ENCODE measurements at places on chromosomes 2 and 18.
A peak's percentile ranks its signal among the peaks of the same experiment; 100 is the strongest.

DNA sequence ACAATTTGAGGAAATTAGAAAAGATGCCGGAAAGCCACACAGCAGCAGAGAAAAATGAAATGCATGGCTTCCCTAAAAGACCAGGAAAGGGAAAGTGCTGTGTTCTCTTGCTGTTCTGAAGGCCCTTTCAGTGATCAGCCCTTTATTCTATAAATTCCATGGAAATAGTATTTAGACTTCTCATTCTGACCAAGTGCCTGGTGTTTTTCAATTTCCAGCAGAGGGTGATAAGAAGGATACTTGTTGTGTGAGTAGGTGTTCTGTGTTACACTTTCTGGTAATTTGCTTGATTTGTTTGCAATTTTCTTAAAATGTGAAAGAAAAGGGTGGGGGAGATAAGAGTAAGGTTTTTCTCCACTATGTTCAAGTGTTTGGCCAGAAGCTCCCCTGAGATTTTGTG, 504.5 kb downstream of the IRS1 start:
- DNase-seq = no peak

DNA sequence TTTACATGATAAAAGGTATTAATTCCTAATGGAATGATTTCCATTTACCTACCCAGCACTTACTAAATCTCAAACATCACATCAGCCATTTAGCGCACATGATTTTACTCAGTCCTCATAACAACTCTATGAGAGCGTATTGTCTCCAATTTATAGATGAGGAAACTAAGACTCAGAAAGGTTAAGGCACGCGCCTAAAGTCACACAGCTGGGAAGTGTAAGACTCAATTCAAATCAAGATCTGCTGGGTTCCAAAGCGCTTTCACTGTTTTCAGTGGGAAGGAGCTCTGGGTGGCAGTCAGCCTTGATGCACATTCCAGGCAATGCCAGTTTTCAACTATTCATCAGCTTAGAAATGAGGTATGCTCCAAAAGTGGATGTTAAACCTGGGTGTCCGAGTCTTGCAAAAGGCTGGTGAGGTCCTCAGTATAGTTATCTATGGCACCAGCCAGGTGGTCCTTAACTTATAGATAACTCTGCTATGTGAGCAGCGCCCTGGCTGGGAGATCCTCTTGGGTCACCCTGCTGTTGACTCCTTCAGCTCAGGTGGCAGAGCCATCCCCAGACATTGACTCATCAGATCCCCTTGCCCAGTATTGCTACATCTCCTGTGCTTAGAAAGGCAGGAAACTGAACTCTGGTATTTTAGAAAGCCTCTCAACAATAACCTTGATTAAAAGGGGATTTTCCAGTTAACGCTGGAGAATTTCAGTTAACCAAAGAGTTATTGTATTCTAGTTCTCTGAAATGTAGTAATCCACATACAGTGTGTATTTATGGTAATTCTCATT, 47.1 kb downstream of the SLC4A1AP start:
- DNase-seq = no peak

DNA sequence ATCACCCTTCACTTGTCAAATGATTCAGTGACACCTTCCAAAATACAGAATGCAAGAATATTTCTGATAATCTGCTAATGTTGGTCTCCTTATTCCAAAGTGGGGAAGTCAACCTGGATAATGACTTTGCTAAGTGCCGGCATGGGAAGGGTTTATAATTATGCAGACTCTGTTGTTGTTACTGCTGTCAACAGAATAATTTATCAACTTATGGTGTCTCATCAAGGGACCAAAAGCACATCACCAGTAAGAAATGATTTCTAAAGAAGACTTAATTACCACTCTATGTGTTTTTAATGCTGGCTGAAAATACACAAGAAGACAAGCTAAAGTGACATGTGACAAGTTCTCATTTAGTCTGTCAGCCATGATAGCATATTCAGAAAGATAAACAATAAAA, 115.6 kb upstream of the TMEM200C start:
- no peak for DNase-seq

DNA sequence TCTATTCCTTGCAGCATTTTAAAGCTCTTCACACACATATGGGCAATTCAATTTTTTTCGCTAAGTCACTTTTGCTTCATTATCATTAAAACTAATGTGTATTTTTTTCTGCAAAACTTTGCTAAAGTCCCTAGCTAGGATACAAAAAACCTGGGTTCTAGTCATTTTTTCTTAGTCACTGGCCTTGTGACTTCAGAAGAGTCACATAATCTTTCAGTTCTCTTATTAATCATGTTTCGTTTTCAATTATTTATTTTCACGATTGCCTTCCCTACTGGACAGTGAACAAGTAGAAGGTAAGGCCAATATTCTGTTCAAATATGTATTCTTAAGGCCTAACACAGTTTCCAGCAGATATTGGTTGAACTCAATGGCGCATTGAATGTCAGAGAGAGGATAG, 60.9 kb upstream of the CYRIA start:
- DNase-seq = no peak

GRCh38 chr2:52414561-52415295, 1352.9 kb upstream of the CHAC2 start:
- no peak for DNase-seq

- peak; percentile 25 for DNase-seq
These were observed 13.8 kb downstream of the ZNF512 start for GRCh38 chr2:27596627-27597026.

DNA sequence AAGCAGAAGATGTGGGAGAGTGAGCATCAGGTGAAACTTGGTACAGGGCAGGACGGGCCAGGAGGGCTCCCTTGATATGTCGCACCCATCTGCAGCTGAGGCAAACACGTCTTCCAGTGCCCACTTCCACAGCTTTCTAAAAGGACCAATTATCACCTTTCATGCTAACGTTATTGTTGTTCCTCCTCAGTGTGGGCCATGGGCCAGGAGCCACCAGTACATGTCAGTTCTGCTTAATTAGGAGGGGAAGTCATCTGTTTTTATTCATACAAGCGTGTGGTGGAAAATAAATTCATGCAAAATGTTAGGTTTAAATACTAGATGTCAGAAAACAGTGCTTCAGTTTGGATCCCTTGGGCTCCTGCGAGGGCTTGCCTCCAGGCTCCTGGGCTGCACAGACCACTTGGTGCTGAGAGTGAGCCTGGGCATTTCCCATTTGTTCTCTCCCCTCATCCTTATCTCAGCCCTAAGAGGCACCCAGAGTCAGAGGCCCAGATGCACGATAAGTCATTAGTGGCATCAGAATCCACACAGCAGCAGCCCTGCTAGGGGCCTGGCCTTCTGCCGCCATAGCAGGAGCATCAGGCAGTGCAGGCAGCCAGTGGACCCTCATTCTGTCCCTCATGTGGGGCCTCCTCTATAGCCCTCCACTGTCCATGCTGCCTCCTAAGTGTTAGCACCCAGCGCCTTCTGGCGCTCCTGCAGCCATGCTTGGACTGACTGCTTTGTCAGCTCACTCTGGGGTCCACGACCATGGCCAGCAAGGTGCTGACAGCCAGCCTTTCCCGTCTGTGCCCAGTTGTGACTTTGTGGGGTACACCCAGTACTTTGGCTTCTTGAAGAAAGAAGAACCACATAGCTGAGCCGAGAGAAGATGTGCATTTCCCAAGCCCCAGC, 539.8 kb upstream of the RAB6C start:
- DNase-seq = no peak

- DNase-seq = peak; percentile 28
These were observed 11.2 kb downstream of the RELCH start for GRCh38 chr18:62198259-62198658.
